Right cardiac atrium (tissue), 5 donors: ENCODE measurements at places on chromosomes 4 and X. TPM values are rescaled to one million over a fixed set of nuclear protein-coding genes. Genes with fewer than 3 reads are reported as not detected.

CXorf49 gene
- total RNA-seq, result not detected

PDGFRA gene
- 71.8 TPM for total RNA-seq

RENBP gene
- 16.2 TPM for total RNA-seq

DNA sequence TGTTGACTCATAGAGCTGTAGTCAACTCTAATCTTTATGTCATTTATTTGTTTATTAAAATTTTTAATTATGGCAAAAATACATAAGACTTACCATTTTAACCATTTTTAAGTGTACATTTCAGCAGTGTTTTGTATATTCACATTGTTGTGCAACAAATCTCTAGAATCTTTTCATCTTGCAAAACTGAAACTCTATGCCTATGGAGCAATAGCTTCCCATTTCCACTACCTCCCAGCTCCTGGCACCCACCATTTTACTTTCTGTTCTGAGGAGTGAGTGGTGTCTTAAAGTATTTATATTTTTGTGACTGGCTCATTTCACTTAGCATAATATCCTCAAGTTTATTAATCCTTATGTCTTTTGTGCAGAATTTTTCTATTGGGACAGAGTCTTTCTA lies 181.0 kb downstream of the GPAT3 start:
- DNase-seq, result no peak

DNA sequence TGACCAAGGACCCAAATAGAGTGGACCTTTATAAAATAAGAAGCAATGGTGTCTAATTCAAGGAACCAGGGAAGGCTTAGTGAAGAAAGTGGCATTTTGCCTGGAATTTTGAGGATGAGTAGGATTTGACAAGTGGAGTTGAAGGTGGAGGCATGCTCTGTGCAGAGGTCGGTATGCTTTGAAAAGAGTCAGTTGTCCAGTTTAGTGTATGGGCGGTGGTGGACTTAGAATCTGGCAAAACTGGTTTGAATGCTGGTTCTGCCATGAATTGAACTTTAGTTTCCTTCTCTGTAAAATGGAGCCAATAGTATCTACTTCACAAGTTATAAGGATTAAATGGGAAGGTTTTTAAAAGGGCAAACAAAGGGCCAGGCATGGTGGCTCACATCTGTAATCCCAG lies 29.7 kb downstream of the SEPTIN11 start:
- DNase-seq, result no peak

- no peak for DNase-seq
Measured at GRCh38 chr4:17769406-17770174, 11.8 kb downstream of the FAM184B start.

DNA sequence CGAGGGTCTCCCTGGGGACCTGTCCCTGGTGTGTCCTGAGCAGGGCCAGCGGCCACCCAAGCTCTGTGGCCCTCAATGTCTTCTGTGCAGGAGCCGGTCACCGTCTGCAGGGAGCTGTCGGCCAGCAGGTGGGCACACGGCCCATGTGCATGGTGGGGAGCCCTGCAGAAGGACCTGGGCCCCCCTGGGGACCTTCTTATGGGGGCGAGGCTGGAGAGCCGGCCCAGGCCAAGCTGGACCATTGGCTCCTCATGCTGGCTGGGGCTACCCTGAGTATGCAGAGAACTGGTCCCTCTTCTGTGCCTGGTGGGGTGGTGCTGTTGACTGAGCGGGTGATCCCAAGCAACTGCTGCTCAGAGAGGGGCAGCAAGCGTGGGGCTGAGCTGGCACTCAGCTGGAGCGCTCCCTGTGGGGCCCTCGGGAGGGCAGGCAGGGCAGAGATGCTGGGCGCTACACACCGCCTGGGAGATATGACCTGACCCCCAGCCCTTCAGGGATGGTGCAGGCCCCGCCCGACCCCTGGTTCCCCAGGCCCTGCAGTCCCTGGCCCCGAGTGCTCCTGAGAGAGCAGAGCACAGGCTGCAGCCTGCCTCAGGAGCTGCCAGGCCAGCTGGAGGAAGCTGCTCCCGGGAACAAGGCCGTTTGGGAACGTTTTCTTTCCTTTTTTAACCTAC lies 14.8 kb downstream of the NAT8L start:
- DNase-seq, result no peak

DNA sequence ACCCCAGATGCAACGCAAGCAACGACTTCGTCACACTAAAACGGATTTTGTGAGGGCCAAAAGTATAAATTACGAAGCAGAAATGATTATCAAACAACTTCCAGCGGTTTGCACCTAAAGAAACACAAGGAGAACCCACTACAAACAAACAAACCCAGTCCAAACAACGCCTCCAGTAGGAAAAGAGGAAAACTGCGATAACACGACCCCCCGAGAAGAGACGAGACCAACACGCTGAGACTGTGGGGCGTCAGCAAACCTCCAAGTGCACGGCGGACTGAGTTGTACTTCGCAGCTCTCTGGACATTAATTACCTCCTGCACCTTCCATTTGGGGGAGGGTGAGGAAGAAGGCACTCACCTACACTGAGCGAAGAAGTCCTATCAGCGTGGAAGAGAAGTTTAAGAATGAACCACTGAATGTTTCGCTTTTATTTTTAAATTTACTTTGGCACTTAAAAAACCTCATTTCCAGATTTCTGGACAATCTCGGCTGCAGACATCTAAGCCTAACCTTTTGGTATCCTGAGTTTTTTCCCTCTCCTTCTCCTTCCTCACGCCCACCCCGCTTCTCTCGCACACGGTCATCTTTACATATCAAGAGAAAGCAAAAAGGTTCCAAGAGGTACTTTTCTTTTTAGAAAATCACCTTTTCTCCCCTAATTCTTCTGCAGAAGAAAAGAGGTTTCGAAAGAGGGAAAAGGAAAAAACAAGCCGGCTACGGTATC lies at the start of gene MAB21L2:
Gene MAB21L2 (plus strand): TSS at position 6 of the 727 bp plus-strand sequence. CDS start 879 bp downstream, outside the sequence.
- DNase-seq, result no peak

DNA sequence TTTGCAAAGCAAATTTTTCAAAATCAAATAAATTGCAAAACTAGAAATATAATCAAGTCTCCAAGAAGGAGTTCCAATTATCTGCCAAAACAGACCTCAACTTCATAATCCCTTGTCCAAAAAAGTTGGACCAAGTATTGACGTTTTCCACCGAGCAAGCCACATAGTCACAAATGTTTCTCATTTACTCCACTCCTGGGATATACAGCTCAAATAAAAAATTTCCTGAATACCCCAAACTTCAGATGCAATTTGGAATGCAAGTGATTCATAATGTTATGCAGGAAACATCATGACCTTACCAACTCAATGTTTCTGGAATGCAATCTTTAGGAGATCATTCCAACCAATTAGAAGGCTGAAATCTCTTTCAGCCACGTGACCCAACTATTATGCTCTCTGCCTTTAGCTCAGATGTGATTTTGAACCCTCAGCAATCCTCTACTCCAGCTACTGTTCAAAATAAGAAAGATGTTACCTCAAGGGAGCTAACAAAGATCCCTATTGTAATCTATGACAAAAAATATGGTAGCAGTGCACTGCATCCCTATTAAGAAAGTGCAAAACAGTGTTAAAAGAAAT lies 72.4 kb downstream of the PRDM5 start:
- no peak for DNase-seq

- no peak for DNase-seq
Measured at GRCh38 chr4:4496592-4497372, 45.1 kb downstream of the STX18 start.

DNA sequence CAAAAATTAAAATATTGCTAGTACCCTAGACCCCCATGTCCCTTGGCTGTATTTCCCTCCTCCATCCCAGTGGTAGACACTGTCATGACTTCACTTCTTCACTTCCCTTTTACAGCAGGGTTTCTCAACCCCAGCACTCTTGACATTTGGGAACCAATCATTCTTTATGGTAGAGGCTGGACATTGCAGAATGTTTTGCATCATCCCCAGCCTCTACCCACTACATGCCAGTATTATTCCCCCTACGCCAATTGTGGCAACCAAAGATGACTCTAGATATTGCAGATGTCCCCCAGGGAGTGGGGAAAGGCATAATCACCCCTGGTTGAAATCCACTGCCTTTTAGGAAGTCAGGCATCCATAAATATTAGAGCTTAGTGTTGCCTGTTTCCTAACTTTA lies 138.6 kb downstream of the AMELX start:
- no peak for DNase-seq

GRCh38 chr4:127772769-127773671 lies 9.1 kb upstream of the HSPA4L start:
- DNase-seq, result no peak

DNA sequence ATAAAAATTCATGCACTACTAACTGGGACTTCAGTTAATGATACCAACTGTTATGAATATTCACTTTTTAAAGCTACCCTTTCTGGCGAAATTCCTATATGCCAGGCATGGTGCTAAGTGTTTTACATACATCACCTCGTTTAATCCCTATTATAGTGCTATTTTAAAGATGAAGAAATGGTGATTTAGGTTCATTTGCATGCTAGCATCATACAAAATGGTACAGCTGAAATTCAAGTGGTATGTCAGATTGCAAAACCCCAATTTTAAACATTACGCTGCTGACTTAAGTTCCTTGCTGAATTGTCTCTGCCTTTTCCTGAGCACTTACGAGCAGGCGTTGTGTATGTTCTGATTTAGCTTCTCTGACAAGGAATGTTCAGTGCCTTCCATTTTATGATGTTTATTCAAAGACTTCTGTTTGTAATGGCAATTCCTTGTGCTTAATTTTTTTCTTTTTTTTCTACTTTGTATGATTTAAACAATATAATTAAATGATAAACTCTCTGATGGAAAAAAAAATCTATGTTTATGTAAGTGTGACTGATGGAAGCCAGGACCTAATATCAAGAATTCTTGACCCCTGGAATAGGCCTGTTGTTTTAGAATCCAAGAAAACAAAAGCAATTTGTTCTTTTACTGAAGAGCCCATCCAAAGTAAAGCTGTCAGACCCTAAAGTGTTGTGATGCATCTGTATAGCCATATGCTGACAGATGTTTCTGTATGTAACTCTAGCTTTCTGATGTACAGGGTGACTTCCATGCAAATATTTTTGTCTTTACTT lies 148.1 kb downstream of the PCDH7 start:
- DNase-seq, result no peak

DNA sequence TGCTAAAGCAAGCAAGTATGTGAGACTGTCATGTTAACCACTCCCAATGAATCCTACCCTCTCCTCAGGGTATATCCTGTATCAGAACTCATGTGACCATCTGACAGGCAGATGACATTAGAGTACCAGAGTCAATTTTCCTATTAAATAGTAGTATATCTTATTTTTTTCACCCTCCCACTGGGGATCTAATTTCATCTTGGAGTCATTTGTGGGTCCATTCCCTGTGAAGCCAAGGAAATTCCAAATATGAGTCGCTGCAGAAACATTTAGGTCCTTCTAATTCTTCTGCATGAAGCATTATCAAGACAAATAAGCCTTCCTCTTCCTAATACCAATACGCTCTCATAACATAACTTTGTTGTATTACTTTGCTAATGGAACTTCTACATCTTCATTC lies 52.2 kb upstream of the BLTP1 start:
- no peak for DNase-seq

GRCh38 chrX:47078129-47079043 lies at the start of gene RGN:
Gene RGN (plus strand): TSS chrX:47078443. CDS start chrX:47081145, 2,702 bp downstream.
- DNase-seq, result peak; percentile 33

DNA sequence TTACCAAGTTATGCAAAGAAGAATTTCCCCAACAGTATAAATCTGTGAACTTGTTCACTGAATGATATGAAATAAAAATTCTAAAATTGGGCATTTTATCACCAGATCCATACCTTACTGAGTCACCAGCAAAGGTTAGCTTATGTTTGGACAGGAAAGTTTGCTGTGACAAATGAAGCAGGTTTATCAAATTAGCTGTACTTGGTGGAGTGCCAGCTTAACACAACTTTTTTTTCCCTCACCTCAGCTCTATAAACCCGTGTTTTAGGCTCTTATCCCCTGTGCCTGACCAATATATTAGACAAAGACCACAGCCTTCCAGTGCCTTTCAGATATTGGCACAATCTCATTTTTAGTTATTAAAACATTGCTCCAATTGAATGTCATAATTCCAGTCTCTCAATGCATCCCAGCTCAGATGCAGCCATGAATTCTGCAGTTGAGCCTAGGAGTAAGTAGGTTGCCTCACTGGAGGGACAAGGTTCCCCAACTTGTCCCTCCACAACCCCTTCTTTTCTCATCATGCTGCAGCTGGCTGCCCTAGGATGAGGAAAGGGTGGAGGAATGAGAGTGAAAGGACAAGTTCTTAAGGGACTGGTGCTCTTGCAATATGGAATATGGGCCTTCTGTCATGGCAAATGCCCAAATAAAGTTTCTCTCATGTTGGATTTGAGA lies 27.0 kb upstream of the PDGFC start:
- no peak for DNase-seq

GRCh38 chr4:183602557-183603027 lies 56.4 kb downstream of the RWDD4 start:
- DNase-seq, result no peak

- no peak for DNase-seq
Measured at GRCh38 chrX:18981124-18981807, 2.6 kb downstream of the PHKA2 start.

GRCh38 chr4:165118256-165118909 lies 5.7 kb upstream of the TMEM192 start:
- no peak for DNase-seq

GRCh38 chrX:109632906-109633504 lies 8.0 kb upstream of the KCNE5 start:
- no peak for DNase-seq

DNA sequence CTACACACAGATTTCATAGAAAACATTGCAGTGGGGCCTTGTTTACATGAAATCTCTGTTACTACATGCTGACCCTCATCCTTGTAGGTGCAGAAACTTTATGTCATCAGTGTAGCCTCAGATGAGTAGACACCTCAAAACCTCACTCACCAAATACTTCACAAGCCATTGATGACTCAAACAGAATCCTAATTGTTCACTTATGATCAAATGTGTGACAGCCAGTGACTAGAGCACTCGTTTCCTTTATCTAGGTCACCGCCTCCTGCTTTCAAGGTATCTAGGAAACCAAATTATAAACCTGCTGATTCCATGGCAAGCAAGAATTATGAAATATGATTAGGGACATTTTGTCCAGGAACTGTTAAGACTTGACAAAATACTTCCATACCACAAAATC lies 255.8 kb upstream of the GPRIN3 start:
- no peak for DNase-seq

DNA sequence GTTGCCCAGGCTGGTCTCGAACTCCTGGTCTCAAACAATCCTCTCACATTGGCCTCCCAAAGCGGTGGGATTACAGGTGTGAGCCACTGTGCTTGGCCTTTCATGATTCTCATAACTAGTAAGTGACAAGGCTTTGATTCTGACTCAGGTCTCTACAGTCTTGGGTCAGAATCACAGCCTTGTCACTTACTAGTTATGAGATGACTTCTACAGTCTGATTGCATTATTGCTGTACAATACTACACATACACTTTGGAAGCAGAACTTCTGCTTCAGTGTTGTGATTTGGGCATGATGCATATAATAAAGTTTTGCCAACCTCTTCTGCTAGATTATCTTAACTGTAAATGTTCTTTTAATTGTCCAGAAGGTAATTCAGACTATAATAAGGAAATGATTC lies 123.3 kb downstream of the KDM6A start:
- no peak for DNase-seq

- DNase-seq, result no peak
Measured at GRCh38 chr4:185189606-185190305, 14.0 kb downstream of the CFAP97 start.
